A172 (cell line): ENCODE measurements at places on chromosomes 7 and 10.

- DNase-seq, result peak; percentile 78
These were observed 488.9 kb downstream of the SH2D4B start for GRCh38 chr10:81026591-81026990.

GRCh38 chr7:130022115-130022514 lies 29.1 kb downstream of the ZC3HC1 start:
- no peak for DNase-seq

- no peak for DNase-seq
These were observed 34.2 kb downstream of the C10orf71 start for GRCh38 chr10:49333192-49333591.

DNA sequence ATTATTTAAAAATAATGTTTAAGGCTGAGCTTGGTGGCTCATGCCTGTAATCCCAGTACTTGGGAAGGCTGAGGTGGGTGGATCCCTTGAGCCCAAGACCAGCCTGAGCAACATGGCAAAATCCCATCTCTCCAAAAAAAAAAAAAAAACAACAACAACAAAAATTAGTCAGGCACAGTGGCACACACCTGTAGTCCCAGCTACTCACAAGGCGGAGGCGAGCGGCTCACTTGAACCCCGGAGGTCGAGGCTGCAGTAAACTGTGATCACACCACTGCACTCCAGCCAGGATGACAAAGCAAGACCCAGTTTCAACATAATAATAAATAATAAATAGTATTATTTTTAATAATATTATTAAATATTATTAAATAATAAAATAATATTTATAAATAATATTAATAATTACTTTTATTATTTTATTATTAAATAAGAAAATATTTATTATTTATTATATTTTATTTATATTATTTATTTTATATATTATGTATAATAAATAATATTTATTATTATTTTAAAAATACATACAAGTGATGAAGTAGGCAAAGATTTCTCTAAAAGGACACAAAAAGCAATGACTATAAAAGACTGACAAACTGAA lies 8.4 kb upstream of the LRRC61 start:
- no peak for DNase-seq

DNA sequence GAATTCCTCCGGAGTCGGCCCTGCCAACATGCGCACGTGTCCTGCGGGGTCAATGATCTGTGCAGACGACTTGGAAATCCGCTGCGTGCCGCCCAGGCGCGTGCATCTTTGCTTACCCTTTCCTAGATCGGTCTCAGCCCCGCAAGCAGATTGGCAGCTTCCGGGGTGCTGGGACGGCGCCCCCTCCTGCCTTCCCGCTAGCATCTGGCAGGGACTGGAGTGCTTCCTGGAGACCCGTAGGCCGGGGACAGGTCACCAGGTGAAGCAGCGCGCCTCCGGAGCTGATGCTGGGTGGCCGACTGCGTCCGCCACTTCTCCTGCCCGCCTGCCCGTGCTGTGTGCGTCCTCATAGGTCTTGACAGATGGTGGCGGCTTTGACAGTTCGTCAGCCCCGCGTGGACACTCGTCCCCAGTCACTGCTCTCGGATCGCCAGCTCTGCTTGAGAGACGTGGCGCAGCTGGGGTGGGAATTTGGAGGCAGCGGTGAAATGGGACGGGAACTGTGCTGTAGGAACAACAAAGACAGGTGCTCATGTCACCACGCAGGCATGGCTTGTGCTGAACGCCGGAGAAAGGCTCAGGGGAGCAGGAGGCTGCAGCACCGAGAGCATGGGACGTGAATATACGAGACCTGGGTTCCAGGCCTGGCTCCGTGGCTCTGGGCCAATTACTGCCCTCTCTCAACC lies 21.9 kb upstream of the KCNK18 start:
- no peak for DNase-seq

DNA sequence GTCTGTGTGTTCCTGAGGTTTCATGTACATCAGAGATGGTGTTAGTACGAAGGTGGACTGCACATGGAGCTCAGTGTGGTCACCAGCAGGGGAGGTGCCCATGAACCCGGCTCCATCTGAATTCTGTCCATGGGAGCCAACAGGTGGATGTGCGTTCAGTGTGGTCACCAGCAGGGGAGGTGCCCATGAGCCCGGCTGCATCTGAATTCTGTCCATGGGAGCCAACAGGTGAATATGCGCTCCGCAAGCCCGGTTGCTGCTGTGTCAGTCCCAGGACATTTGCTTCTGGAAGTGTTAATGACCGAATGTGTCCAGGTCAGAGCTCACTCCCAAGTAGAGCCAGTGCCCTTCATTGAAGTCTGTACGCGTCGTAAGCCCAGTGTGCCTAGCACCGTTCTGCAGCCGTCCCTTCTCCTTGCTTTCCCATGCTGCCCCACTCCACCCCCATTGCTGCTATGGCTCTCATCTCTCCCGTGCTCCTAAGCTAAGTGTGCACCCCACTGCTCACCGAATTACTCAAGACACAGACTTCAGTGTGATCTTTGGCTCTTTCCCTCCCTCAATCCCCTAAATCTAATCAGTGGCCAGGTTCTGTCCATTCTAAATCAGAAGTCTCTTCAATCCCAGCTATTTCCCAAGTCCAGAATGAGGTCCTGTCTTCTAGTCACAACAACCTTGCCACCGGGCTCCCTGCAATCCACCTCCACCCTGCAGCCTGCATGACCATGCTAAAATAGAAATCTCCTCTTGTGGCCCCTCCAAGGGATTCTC lies 352.4 kb downstream of the TCERG1L start:
- DNase-seq, result no peak

DNA sequence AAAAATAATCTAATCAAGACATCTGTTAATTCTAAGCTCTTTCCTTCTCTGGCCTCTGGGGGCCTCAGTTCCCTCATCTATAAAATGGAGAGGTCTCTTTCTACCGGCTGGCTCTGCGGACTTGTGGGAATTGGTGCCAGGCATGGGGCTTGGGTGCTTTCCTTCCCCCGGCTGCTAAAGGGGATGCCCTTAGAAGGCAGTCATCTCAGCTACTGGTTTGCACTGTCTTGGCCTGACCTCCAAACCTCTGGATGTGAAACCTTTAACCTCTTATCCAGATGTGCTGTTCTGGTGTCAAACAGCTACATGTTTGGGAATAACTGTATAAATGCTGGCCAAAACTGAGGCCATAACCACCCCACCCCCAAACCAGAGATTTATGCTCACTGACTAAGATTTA lies 320.0 kb downstream of the RPS24 start:
- no peak for DNase-seq

DNA sequence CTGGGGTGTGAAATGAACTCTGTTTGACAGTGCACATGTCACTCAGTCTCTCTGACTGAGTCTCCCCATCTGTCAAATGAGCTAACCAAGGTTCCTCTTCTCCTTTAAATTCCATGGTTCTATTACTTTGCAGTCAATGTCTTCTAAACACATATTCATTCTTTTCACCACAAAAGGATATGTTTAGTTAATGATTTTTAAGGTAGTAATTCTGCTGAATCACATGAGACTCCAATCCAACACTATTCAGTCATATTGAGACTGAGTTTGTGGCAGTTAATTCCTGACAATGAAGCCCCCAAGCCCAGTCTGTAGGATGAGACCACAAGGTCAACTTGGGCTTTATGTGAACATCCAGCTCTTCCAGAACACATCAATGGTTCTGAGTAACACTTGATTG lies 85.3 kb downstream of the CALN1 start:
- DNase-seq, result no peak

- DNase-seq, result no peak
These were observed 563.3 kb upstream of the LRRTM3 start for GRCh38 chr10:66362522-66362921.
